ENCODE measurements at places on chromosomes 16 and 17. TPM values are rescaled to one million over a fixed set of nuclear protein-coding genes. Genes with fewer than 3 reads are reported as not detected.
A peak's percentile ranks its signal among the peaks of the same experiment; 100 is the strongest.

PRR11 gene
- total RNA-seq, result 8.6 TPM

MT1F gene
- total RNA-seq, result not detected

CORO6 gene
- 2.8 TPM for total RNA-seq

GP2 gene
- not detected for total RNA-seq

FNDC8 gene
- not detected for total RNA-seq

CCL3 gene
- total RNA-seq, result not detected

DNA sequence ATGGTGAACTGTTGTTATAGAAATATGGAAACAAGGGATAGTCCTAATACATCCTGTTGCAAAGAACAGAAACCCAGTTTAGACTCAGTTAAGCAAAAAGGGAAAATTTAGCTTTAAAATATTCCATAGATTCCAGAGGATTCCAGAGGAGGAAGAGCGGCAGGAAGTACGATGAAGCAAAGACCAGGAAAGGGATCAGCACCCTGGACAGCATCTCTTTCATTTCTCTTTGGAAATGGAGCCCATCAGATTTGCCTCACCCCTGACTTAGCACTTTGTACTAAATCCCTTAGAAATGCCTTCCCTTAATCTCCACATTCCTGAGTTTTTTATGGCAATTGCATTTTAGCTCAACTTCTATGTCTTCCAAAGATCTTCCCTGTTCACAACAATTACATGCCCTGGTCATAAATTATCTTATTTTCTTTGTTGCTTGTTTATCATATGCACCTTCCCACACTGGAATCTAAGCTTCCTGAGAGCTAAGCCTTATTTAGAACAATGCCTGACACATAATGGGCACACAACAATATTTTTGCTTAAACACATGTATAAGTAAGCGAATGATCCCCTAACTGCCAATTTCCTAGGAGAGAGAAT, 150.0 kb upstream of the RBFOX1 start:
- no peak for DNase-seq
- no peaks in the 10 kb centered on the region for H3K4me1 ChIP-seq
- no peak overlapping the region for H3K27ac ChIP-seq

DNA sequence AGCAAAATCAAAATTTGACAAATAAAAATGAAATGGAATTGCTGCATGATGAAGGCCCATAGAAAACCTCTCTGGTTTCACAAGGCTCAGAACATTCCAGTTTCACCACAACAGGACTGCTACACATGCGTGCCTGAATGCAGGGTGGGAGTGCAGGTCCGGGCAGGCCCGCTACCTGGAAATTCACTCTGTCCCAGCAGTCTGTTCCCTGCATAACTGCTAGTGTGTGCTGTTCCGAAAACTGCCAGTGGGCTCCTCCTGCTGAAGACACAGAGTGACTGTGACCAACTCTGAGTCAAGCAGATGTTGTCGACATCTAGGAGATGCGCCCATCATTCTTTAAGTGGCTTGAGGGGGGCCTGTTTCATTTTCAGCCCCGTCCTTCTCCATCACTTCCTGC, 284.8 kb upstream of the MAF start:
- DNase-seq, result no peak

DNA sequence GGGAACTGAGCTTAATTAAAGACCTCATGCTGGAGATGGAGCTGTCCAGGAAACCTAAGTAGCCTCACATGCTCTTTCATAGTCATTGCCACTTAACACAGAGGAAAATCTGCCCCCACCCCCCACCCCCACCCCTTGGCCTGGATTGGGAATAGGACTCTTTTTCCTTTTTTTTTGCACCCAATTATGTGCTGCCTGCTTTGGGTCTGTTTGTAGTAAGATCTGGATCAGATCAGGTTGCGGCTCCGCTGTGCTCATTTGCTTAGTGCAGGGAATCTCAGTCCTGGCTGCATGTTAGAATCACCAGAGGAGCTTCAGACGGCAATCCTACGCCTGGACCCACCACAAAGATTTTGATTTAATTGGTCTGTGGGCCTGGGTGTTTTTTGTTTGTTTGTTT, 219.0 kb downstream of the UTP18 start:
- DNase-seq, result no peak
- H3K36me3 ChIP-seq, result no peaks in the 10 kb centered on the region
- no peak overlapping the region for H3K4me3 ChIP-seq

DNA sequence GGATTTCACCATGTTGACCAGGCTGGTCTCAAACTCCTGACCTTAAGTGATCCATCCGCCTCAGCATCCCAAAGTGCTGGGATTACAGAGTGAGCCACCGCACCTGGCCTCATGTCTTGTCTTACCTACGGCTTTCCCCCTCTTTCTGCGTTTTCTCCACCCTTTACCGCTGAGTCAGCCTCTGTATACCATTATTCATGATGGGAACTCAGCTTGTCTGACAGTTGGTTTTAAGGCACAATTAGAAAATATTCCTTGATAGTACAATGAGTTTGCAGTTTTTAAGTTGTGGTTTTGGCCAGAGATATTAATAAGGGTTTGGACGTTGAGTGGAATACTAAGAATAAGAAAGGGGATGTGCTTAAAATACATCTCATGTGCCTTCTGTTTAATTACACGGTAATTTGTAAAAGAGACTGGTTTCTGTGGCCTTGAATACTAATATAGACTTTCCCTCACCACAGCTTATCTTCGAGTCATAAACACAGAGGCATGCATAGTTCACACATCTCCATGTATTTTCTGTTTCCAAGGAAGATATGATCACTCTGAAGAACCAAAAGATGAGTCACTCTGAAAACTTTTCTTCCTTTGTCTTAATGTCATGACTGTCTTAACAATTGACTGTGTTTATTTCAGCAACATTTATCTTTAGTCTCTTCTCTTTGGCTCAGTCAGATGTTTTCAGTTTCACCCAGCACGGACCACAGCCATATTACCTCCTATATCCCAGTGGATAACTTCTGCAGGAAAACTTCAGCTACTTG, 54.4 kb downstream of the PITPNC1 start:
- H3K4me1 ChIP-seq, result 0 out of 2 replicates have a peak, but pooled peaks cover 2% of the 10 kb centered on the region
- DNase-seq, result peak; percentile 80
- H3K27ac ChIP-seq, result no peak overlapping the region
- H3K4me3 ChIP-seq, result no peak overlapping the region

DNA sequence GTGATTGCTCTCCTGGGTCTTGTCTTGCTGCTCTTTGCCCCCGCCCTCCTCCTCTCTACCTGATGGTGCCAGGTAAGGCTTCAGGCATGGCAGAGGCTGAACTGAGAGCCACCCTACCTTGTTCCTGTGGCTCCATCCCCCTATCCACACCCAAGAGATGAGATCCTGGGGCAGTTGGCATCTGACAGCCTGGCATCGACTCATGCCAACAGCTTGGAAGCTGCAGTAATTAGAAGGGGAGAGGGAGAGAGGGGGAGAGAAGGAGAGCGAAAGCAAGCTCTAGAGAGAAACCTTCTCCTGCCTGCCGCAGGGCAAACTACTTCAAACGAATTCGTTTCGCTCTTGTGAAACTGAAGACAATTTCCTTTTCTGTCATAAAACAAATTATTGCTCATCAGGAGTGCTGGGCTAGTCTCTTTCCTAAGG, 13.8 kb upstream of the SP6 start:
- no peak overlapping the region for H3K27ac ChIP-seq
- peaks cover 15% of the 10 kb centered on the region for H3K27me3 ChIP-seq
- no peak overlapping the region for H3K4me3 ChIP-seq

- H3K27me3 ChIP-seq, result no peaks in the 10 kb centered on the region
- H3K36me3 ChIP-seq, result no peaks in the 10 kb centered on the region
- DNase-seq, result no peak
- H3K4me1 ChIP-seq, result no peaks in the 10 kb centered on the region
Observed at GRCh38 chr16:26550111-26550610, 516.6 kb upstream of the C16orf82 start.

GRCh38 chr16:81516478-81517149, 72.0 kb downstream of the CMIP start:
- peaks cover 13% of the 10 kb centered on the region for H3K4me1 ChIP-seq
- H3K36me3 ChIP-seq, result peaks cover 3% of the 10 kb centered on the region
- no peak overlapping the region for H3K27ac ChIP-seq
- no peaks in the 10 kb centered on the region for H3K27me3 ChIP-seq

GRCh38 chr16:22073350-22073749, 19.0 kb upstream of the VWA3A start:
- peak; percentile 15 for DNase-seq
- H3K27ac ChIP-seq, result no peak overlapping the region
- peaks cover 1% of the 10 kb centered on the region for H3K36me3 ChIP-seq
- H3K4me3 ChIP-seq, result no peak overlapping the region
- no peaks in the 10 kb centered on the region for H3K27me3 ChIP-seq

DNA sequence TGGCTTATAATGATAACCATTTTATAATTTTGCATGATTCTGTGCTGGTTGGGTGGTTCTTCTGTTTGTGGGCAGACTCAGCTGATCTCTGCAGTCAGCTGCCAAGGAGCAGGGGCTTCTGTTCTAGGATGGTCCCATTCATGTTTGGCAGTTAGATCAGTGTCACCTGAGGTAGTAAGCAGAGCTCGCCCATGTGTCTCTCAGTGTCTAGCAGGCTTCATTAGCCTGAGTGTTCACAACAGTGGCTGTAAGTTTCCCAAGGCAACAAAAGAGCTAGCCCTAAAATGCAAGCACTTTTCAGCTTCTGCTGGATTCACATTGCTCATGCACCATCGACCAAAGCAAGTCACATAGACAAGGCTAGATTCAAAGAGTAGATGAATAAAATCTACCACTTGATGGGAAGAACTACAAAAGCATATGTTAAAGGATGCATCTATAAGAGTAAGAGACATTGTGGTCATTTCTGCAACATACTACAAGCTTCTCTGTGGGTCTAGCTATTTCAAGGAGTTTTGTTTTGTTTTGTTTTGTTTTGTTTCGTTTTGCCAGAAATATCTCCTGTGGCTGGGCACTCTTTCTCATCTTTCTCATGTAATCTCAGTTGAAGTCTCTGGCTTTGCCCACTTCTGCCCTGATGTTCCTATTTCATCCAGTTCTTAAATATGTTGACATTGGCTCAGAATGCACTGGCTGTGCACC, 180.8 kb downstream of the HS3ST4 start:
- no peaks in the 10 kb centered on the region for H3K36me3 ChIP-seq
- H3K27me3 ChIP-seq, result no peaks in the 10 kb centered on the region
- H3K27ac ChIP-seq, result no peak overlapping the region
- no peak overlapping the region for H3K4me3 ChIP-seq

- no peaks in the 10 kb centered on the region for H3K36me3 ChIP-seq
- H3K4me1 ChIP-seq, result no peaks in the 10 kb centered on the region
- no peak overlapping the region for H3K4me3 ChIP-seq
- H3K27me3 ChIP-seq, result peaks cover 32% of the 10 kb centered on the region
- no peak overlapping the region for H3K27ac ChIP-seq
Observed at GRCh38 chr17:32298298-32298697, 32.7 kb downstream of the RHBDL3 start.

GRCh38 chr16:68005211-68005610, 5.9 kb upstream of the DPEP2 start:
- H3K27ac ChIP-seq, result no peak overlapping the region
- DNase-seq, result no peak
- peaks cover 2% of the 10 kb centered on the region for H3K4me1 ChIP-seq
- H3K27me3 ChIP-seq, result peaks cover 5% of the 10 kb centered on the region
- no peaks in the 10 kb centered on the region for H3K36me3 ChIP-seq

GRCh38 chr17:65442250-65442649, 119.2 kb downstream of the AXIN2 start:
- no peak overlapping the region for H3K4me3 ChIP-seq
- no peak overlapping the region for H3K27ac ChIP-seq
- H3K27me3 ChIP-seq, result peaks cover 22% of the 10 kb centered on the region
- no peaks in the 10 kb centered on the region for H3K36me3 ChIP-seq
- H3K4me1 ChIP-seq, result no peaks in the 10 kb centered on the region
- DNase-seq, result no peak

DNA sequence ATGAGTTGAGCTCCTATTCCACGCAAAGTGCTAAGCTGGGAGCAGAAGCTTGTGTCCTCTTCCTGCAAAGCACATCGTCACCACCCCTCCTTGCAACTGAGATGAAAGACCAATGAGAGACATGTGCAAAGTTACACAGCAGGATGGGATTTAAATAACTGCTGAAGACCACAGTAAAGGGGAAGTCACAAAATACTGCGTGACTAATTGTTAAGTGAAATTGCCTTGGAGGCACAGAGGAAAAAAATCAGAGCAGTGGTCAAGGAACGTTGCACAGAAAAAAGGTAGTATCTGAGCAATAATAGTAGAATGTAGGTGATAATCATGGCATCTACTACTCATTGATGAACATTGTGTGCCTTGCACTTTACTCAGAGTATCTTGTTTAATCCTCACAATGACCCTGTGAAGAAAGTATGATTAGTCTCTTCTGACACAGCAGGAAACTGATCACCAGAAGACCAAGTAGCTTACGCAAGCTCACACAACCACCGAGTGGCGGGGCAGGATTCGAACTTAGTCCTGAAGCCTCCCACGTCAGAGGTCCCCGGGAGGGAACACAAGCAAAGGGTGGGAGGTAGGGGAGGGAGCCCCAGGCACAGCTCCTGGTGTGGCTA, 15.4 kb upstream of the MYO18A start:
- H3K27ac ChIP-seq, result no peak overlapping the region
- H3K4me1 ChIP-seq, result peaks cover 2% of the 10 kb centered on the region
- H3K27me3 ChIP-seq, result peaks cover 13% of the 10 kb centered on the region
- DNase-seq, result no peak

DNA sequence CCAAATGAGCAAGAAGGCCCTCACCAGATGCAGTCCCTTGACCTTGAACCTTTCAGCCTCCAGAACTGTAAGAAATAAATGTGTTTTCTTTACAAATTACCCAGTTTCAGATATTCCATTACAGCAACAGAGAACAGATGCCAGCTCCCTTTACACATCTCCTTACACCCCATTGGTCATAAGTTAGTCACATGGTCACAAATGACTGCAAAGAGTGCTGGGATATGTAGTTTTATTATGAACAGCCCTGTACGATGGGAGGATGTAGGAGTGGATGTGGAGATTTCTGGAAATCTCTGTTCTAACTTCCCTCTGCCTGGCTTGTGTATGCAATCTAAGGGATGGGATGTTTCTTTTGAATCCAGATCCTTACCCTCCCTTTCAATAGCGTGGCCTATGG, 13.3 kb upstream of the RPL38 start:
- H3K36me3 ChIP-seq, result no peaks in the 10 kb centered on the region
- H3K4me1 ChIP-seq, result no peaks in the 10 kb centered on the region
- DNase-seq, result peak; percentile 61
- H3K27me3 ChIP-seq, result peaks cover 6% of the 10 kb centered on the region
- no peak overlapping the region for H3K4me3 ChIP-seq

DNA sequence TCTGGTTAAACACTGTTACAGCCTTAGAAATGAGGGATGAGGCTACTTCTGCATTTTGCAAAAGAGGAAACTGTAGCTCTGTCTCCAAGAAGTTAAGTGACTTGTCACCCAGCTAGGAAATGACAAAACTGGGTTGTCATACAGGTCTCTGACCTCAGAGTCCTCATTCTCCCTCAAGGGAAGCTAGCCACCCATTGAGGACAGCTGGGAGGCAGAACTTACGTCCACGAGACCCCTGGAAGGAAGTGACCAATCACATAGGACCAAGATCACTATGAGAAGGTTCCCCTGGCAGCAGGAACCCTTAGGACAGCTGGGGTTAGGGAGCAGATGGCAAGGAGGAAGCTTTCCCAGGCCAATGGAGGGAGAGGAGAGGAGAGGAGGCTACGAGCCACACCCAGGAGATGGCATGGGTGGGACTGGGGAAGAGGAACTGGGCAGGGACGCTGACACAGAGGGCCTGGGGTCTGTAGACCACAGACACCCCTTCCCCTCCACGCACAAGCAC, 11.2 kb downstream of the METTL22 start:
- no peak overlapping the region for H3K4me3 ChIP-seq
- no peaks in the 10 kb centered on the region for H3K27me3 ChIP-seq
- H3K36me3 ChIP-seq, result peaks cover 67% of the 10 kb centered on the region
- no peak for DNase-seq
